NCI-H524 (cell line): ENCODE measurements at places on chromosomes 16 and 17.
A peak's percentile ranks its signal among the peaks of the same experiment; 100 is the strongest.

DNA sequence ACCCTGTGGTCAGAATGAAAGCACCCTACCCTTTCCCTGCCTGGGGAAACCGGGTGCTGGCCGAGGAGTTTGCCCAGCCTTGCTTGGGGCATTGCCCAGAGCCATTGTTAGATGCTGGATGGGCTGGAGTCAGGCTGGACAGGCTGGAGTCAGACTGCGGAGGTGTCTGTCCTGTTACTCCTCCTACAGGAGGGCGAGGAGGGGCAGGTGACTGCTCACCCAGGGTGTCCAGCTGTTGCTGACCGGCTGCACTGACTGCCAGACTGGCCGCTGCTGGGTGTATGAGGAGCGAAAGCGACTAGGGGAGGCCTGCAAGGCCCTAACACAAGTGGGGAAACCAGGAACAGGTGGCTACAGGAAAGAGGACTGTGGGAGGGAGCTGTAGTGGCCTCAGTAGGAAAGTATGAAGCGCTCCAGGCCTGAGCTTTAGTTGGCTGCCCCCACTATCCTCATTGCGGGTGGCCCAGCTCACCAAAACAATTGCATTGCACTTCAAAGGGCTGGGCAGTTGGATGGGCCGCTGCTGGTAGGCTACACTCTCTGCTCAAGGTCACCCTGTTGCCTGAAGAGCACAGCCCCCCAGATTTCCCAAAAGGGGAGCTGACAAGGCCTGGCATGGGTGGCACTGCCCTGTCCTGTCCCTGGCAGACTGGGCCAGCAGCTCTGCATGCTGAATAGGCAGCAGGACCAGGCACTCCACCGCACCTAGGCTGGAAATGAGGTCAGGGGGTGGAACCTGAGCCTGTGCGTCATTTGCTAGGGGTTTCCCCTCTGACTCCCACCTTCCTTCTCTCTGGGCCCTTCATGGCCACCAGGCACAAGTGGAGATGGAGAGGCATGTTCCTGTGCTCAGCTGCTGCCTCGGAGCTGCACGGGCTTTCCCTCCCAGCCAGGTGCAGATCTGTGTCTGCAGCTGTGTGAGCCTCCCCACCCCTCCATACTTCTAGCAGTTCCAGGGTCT is 18.4 kb downstream of the LDHD start:
- DNase-seq, result no peak

DNA sequence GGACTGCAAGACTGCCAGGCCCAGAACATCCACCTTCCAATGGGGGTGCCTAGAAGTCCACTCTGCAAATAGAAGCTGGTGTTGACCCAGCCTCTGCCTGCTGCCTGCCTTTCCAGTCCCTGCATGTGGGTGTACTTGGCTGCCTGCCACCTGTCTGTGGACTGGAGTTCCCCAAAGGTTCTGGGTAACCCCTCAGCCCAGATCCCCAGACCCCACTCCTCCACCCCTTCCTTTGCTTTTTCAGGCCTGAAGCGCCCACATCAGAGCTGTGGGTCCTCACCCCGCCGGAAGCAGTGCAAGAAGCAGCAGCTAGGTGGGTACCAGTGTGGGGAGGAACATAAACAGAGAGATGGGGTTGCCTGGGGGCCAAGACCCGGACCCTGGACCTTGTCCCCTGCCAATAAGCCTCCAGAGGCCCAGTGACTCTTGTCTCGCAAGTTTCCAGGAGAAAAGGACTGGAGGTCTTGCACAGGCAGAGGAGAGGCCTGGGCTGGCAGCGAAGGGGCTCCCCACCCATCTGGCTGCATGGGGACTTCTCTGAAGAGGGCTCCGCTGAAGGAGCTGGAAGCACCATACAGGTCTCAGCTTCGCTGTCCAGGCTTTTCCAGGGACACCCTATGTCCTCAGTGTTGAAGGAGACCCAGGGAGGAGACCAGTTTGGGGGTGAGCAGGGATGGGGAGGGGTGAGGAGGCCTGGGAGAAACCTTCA is 34.3 kb downstream of the NLRC5 start:
- no peak for DNase-seq

GRCh38 chr16:67400901-67401300 is 7.6 kb upstream of the TPPP3 start:
- no peak for DNase-seq

GRCh38 chr17:1724351-1724868 is at the start of gene WDR81:
Gene WDR81, plus strand, starts transcription at chr17:1724704. Its CDS starts 256 bp downstream, at chr17:1724960.
- DNase-seq, result peak; percentile 19

DNA sequence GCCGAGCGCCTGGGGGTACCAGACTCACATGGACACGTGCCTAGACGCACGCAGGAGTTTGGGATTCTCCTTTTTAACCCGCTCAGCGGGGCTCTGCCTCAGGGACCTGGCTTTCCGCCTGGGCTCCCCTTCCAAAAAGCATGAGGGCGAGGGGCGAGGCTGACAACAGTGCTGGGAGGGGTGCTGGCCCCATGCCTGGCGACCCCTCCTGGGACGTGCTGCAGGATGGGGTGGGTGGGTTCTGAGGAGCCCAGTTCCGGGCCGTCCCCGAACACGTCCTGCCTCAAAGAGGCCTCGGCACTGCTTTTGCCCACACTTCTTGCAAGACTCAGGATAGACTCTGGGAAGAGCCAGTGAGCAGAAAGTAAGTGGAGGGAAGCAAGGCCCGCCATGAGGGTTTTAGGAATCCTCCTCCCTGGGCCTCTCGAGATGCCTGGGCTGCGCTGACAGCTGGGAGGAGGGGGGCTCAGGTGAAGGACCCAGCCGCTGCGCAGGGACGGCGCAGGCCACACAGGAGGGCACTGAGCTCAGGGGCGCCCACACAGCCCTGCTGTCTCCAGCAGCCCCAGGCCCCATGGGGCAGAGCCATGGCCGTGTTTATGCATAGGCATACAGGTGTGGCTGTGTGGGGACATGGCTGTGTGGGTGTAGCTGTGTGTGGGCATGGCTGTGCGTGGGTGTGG is 15.4 kb upstream of the PABPN1L start:
- no peak for DNase-seq
